ENCODE measurements at places on chromosomes 13 and 19. TPM values are rescaled to one million over a fixed set of nuclear protein-coding genes. Genes with fewer than 3 reads are reported as not detected.

DNA sequence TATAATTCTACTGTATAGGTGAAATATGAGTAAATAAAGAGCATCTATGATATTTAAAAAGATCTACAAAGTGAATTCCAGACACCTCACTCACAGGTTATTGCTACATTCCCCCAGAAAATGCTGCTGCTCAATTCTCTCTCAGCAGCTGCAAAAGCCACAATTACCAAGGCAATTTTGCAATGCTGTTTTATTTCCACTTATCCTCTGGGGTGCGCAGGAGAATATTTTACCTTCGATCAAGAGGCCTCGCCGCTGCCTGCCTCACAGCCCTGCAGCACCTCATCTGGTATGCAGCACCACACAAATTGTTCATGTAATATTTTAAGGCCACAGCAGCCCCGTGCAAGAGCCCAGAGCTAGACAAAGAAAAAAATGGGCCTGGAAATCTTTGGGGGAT, 333.2 kb downstream of the DNAJC15 start:
- no peaks in the 10 kb centered on the region for H3K36me3 ChIP-seq
- H3K4me3 ChIP-seq, result no peak overlapping the region
- H3K27ac ChIP-seq, result no peak overlapping the region
- H3K4me1 ChIP-seq, result peaks cover 15% of the 10 kb centered on the region

GRCh38 chr13:40875583-40875982, 86.2 kb downstream of the SLC25A15 start:
- H3K4me1 ChIP-seq, result no peaks in the 10 kb centered on the region
- DNase-seq, result no peak

The SLC7A9 gene
- total RNA-seq, result not detected

DNA sequence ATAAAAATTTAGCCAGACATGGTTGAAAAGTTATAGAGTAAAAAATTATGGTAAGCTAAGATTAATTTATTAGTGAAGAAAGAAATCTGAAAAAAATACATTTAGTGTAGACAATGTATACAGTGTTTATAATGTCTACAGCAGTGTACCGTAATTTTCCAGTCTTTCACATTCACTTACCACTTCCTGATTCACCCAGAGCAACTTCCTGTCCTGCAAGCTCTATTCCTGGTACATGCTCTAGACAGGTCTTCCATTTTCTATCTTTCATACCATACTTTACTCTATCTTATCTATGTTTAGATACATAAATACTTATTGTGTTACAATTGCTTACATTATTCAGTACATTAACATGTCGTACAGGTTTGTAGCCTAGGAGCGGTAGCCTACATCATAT, 1387.8 kb upstream of the ATXN8OS start:
- DNase-seq, result no peak
- H3K27ac ChIP-seq, result no peak overlapping the region
- no peaks in the 10 kb centered on the region for H3K4me1 ChIP-seq
- no peak overlapping the region for H3K4me3 ChIP-seq
- H3K36me3 ChIP-seq, result no peaks in the 10 kb centered on the region

The RXFP2 gene
- not detected for total RNA-seq

The ZNF723 gene
- not detected for total RNA-seq
